ENCODE measurements at places on chromosomes 7 and 10.

- no peak for DNase-seq
Measured at GRCh38 chr7:36153571-36154097, 580 bp downstream of the EEPD1 start.

GRCh38 chr7:155336812-155337602 is 39.3 kb downstream of the INSIG1 start:
- no peak for DNase-seq

GRCh38 chr7:156607332-156608172 is 33.0 kb upstream of the RNF32 start:
- DNase-seq = no peak

- DNase-seq = no peak
Measured at GRCh38 chr7:86814661-86815379, 171.1 kb downstream of the GRM3 start.

GRCh38 chr7:13262929-13263530 is 575.6 kb downstream of the ARL4A start:
- no peak for DNase-seq

- DNase-seq = no peak
Measured at GRCh38 chr10:35870665-35871310, 228.7 kb upstream of the FZD8 start.

DNA sequence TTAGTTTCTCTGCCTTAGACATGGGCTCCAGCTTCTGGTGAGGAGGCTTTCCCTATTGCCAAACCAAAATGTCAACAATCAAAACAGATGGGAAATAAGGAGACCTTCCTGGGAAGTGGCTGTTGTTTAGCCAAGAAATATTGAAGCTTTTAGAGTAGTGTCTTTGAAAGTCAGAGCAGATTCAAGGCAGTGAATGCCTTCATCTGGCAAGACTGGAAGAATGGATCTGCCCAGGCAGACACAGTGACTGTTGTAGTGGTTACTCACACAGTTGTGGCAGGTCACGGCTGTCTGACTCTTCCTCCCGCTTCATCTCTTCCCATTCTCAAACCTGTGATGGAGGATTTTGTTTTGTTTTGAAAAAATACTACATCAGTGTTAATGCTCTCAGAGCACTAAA is 154.1 kb upstream of the ADO start:
- no peak for DNase-seq

GRCh38 chr7:22542669-22543068 is 42.7 kb upstream of the STEAP1B start:
- no peak for DNase-seq

- DNase-seq = no peak
Measured at GRCh38 chr10:62112300-62112699, 156.3 kb downstream of the RTKN2 start.

GRCh38 chr10:73263693-73264347 is 11.4 kb upstream of the MRPS16 start:
- DNase-seq = no peak

DNA sequence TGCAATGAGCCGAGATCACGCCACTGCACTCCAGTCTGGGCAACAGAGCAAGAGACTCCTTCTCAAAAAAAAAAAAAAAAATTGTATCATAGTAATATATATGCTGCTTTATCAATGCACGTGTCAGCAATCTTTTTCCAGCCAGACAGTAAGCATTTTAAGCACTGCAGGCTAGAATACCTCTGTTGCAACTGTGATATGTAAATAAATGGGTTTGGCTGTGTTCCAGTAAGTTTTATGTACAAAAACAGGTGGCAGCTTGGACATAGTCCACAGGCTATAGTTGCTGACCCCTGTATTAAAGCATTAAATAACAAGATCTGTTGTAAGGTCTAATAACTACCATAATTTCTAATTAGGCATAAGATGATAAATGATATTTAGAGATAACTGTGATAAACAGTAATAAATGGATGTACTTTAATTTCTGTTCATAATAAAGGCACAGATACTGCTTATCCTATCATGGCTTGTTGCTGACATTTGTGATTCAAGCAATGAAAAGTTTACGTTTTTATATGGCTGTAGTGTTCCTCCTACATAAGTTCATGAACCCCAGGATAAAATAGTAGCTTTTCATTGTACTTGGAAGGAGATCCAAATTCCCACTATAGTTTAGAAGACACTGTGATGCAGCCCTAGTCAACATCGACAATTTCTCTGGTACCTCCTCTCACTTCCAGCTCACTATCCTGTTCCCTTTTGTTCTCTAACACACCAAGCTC is 161.4 kb downstream of the ELMO1 start:
- DNase-seq = no peak

DNA sequence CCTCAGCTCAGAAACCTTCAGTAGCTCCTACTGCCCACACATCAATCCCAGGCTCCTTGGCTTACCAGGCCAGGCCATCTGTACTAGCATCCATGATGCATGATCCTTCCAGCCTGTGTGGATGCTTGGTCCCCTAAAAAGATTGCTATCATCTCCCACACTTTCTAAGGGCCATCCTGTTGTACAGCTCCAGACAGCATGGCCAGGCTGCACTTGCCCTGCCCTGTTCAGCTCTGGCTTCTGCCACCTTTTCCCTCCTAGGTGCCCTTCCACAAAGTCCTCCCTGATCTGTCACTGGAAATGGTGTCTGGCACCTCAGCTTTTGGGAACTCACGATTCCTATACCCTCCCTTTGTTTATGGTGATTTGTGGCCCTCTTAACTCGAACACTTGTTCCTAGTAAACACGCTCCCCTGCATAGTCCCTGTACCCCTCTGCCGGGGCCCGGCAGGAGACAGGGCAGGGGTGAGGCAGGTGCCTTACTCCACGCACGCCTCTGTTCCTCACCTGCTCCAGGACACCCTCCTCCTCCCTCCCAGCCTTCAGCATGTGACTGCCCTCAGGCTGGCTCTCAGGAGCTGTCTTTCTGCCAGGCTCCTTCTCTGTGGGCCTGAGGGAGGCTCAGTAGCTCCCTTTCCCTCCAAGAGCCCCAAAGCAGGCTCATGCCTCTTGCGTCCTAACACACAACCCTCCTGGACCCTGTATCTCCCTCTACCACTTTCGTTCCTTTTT is 71.8 kb downstream of the CDH23 start:
- no peak for DNase-seq

- no peak for DNase-seq
Measured at GRCh38 chr7:96669812-96670211, 39.8 kb downstream of the SEM1 start.

DNA sequence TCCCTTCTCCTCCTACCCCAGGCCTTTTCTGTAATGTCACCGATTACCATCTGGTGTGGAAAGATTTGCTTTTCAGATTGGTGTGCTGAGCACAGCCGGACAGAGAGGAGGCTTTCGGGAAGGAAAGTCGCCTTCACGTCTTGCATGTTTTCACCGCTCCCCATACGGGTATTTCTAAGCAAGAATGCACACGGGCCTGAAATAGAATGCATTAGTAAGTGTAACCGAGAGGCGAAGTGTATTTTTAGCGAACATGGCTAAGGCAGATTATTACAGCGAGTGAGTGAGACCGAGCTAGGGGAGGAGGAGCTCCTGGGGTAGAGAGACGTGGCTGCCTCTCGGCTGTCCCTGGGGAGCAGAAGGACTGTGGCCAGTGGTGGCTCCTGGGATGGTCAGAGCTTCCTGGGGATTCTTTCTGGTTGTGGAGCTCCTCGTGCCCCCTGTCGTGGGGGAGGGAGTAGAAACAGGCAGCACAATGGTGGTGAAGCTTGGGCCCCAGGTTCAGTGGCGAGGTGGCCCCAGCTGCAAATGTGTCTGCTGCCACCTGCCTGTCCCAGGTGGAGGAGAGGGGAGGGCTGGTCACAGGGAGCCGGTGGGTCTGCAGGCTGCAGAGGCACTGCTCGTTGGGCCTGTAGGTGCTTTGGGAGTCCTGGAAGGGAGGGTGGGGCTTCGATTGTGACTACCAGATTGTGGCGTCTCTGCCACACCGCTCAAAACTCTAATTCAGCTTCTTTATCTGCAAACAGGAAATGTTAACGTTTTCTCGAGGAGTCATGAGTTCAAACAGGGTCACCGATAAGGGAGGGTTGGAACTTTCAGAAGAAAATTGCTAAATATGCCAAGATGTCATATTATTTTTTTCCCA is 135.8 kb downstream of the CAMK1D start:
- DNase-seq = peak; percentile 27

- DNase-seq = no peak
Measured at GRCh38 chr7:3712841-3713240, 411.8 kb downstream of the SDK1 start.

- DNase-seq = no peak
Measured at GRCh38 chr7:151999424-152000090, 25.9 kb upstream of the GALNT11 start.

GRCh38 chr10:104117839-104118323 is 4.1 kb upstream of the SFR1 start:
- DNase-seq = no peak

GRCh38 chr7:17988141-17988540 is 39.5 kb downstream of the PRPS1L1 start:
- DNase-seq = no peak

GRCh38 chr10:8088504-8088903 is 34.0 kb downstream of the GATA3 start:
- DNase-seq = peak; percentile 23

- DNase-seq = peak; percentile 13
Measured at GRCh38 chr10:84537447-84537931, 209.1 kb downstream of the CCSER2 start.

DNA sequence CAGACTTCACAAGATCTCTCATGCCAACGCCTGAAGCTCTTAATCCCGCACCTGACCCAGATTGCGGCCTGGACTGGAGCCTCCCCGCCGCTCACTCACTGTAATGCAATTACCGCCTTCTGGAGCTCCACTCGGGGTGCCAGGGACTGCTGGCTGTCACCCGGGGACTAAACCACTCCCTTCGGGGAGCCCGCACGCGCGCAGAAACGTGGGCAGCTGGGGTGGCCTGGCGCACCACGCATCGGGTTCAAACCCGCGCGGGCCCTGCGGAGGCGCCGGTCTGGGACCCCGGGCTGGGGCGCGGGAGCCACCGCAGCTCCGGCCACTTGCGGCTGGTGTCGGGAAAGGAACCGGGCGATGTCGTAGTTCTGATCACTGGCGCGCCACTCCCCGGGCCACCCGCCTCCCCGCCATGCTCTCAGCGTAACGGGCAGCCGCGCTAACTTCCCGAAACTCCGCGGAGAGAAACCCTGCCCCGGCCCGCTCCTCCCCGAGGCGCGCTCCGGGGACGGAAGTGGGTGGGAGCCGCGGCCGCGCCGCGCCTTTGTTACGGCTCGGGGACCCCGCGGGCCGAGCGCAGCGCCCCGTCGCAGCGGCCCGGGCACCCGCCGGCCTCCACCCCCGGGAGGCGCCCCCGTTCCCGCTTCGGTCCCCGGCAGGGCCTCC is 100.3 kb upstream of the SVIL start:
- peak; percentile 67 for DNase-seq

- DNase-seq = no peak
Measured at GRCh38 chr10:66627156-66627555, 298.7 kb upstream of the LRRTM3 start.
